ENCODE measurements at places on chromosomes 12 and 14.

DNA sequence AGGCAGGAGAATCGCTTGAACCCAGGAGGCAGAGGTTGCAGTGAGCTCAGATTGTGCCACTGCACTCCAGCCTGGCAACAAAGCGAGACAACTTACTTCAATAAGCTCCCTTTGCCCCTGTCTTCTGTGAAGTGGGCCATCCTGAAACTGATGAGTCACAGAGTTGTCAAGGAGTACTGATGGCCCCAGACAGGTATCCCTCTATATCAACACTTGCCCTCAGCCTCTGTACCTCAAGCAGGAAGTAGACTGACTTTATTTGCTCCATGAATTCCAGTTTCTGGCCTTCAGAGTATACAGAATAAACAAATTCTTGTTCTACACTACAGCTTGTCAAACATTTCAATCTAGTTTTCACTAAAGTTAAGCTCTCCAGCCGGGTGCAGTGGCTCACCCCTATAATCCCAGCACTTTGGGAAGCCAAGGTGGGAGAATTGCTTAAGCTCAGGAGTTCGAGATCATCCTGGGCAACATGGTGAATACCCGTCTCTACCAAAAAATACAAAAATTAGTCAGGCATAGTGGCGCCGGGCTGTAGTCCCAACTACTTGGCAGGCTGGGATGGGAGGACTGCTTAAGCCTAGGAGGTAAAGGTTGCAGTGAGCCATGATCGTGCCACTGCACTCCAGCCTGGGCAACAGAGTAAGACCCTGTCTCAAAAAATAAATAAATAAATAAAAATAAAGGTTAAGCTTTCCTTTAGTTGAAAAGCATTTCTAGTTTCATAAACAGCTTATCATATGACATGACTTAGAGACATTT, 16.4 kb upstream of the LRP10 start:
- DNase-seq: no peak

DNA sequence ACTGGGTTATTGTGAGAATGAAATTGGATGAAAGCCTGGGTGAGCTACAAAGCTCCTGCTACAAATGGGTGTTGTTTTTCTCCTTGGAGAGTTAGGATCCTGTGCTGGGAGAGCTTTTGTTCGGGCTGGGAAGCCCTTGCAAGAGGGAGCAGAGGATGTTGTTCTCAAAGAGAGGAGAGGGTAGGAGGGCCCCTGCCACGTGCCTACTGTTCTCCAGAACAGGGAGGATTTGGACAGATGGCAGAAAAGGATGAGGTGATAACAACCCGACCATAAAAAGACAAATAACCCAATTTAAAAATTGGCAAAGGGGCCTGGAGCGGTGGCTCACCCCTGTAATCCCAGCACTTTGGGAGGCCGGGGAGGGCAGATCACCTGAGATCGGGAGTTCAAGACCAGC, 68.8 kb downstream of the GALNT16 start:
- DNase-seq: no peak

DNA sequence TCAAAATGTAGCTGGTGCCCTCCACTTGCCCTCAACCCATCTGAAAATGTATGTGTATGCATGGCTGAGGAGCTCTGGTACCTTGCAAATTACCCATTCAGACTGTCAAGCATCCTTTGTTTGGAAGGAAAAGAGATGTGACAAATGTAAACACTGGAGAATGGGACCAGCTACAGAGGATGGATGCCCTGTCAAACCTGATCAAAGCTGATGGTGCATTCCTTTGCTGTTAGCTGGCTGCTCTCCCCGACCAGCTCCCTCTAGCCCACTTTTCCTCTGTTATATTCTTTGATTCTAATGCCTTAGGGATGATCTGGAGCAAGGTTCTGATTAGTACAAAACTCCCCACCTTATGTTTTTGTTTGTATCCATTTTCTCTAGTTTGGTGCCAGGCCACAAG, 310.3 kb downstream of the C12orf75 start:
- no peak for DNase-seq

- no peak for DNase-seq
Observed at GRCh38 chr12:119780786-119781434, 96.2 kb downstream of the CIT start.

GRCh38 chr12:2639020-2639298, 155.8 kb upstream of the FKBP4 start:
- DNase-seq: no peak

GRCh38 chr12:17778242-17778641, 311.8 kb downstream of the RERGL start:
- no peak for DNase-seq

DNA sequence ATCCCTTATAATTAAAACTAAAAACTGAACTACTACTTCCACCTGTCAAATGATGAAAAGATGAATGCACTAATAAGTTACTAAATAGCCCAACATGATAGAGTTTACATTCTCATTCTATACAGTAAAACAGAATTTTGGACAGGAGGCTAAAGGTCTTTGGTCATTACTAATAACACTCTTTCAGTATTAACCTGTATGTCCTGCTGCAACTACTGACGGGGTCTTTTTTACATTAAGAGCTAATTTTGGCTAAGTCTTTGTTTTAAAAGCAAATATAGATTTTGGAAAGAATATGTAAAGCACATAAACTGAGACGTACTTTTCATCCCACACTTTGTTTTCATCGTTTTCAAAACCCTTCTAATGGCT, 175.4 kb upstream of the CDKN3 start:
- no peak for DNase-seq

- DNase-seq: no peak
Observed at GRCh38 chr14:65849558-65849957, 437.0 kb downstream of the FUT8 start.
